ENCODE measurements at places on chromosomes 1 and 21. TPM values are rescaled to one million over a fixed set of nuclear protein-coding genes. Genes with fewer than 3 reads are reported as not detected.

- no peak for DNase-seq
Measured at GRCh38 chr1:154157520-154158306, 2.8 kb upstream of the NUP210L start.

Gene AGBL4
- polyA plus RNA-seq, result 0.76 TPM

- no peak for DNase-seq
Measured at GRCh38 chr21:31583498-31583897, 76.0 kb upstream of the SOD1 start.

GRCh38 chr1:33985656-33986055, 121.8 kb downstream of the HMGB4 start:
- no peak for DNase-seq

Gene ANKRD35
- 5.5 TPM for polyA plus RNA-seq

Data from right lung (tissue), 10 donors.